NCI-H446 treated with DMSO at 0.1 percent for 48 hours (cell line): ENCODE measurements at places on chromosomes 4 and X.

DNA sequence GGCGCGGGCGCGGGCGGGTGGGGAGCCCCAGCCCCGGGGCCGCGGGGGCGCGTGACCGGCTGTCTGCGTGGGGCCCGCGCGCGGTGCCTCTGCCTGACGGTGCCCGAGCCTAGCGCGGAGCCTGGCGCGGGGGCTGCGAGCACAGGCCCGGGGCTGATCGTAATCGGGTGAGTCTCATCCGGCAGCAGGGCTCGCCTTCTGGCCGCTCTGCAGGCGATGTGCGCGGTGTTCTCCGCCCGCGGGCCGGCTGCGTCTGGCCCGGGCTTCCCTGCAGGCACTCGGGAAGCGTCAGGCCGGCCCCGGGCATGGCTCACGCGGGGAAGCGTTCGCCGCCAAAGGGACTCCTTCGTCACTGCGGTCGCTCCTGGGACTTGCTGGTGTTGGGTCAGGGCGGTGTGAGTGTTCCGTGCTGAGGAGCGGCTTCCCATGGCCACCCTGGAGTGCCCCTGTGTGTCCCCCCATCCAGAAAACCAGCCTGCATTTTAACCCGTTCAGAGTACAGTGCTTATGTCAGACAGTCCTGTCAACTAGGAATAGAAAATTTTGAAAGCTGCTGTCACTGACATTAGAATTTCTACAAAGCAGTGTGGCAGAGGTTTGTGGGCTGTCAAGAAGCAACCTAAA, 40.6 kb downstream of the FAM149A start:
- DNase-seq: no peak

GRCh38 chrX:151505796-151506195, 57.7 kb upstream of the PASD1 start:
- no peak for DNase-seq

DNA sequence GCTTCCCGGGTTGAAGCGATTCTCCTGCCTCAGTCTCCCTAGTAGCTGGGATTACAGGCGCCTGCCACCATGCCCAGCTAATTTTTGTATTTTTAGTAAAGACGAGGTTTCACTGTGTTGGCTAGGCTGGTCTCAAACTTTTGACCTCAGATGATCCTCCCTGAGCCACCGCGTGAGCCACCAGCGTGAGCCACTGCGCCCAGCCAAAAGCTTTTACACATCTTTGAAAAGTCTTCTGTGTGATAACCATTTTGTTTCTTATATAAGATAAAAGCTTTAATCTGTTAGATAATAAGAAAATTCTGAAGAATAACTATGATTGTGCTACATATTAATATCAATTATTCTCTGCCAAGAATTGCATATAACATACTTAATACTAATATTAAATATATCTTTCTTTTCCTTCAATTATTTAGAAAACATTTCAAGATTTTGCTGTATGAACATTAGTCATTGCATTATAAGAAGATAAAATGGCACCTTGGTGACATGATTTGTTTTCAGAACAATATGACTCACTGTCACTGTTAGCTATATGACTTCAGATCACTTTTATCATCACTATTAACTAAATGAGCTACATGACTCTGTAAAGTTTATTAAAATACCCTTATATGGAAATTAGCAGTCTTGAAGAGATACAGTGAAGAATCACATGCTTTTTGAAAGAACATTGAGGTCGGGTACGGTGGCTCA, 33.4 kb downstream of the RUFY3 start:
- DNase-seq: no peak

DNA sequence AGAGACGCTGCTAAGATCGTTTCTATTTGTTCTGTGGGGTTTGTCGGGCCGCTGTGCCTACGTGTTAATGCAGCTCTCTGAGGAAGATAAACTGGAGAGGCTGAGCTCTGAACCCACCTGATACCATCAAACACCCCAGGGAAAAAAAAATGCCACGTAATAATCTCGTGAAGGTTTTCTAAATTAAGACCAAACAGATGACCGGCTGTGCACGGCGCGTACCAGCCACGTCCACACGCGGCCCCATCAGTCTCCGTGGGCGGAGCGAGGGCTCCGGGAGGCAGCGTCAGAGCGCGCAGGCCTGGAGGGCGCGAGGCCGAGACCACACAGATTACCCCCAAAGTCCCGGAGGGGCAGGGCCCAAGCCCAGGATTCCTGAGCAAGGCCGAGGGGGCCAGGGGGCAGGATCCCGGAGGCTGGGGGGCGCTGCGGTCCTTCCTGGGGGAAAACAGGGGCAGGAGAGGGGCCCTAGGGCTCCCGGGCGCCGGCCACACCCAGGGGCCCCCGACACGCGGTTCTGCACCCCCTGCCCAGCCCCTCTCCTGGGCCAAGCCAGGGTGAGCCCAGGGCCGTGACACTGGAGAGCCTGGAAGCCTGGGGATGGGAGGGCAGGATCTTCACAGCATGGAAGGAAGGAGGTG, 91.9 kb downstream of the FAM53A start:
- DNase-seq: no peak

DNA sequence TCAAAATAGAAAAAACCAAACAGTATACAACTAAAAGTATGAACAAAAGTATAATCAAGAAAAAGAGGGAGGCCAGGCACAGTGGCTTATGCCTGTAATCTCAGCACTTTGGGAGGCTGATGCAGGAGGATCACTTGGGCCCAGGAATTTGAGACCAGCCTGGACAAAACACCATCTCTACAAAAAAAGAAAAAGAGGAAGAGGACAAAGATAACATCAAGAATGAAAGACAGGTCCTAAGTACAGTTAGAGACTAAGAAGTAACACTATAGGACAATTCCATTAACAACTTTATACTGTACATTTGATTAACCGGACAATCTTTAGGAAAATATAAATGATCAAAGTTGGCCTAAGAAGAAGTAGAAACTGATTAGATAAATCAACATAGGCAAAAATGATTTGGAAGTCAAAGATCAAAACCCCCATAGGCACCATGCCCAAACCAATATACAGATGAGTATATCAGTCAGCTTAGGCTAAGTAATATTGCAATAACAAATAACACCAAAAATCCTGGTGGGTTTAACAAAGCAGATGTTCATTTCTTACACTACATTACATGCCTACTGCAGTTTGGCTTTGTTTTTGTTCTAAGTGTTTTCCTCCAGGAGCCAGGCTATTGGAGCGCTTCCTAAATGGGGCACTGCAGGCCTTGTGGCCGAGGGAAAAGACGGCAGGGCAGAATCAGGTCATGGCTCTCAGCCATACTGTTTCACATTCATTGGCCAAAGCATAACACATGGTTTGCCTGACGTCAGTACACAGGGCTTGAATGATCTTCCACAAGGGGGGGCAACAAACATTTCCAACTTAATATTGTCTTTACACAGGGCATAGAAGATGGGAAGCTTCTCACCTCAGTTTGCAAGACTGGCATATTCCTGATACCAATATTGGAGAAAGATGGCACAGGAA, 42.2 kb upstream of the HGFAC start:
- no peak for DNase-seq

DNA sequence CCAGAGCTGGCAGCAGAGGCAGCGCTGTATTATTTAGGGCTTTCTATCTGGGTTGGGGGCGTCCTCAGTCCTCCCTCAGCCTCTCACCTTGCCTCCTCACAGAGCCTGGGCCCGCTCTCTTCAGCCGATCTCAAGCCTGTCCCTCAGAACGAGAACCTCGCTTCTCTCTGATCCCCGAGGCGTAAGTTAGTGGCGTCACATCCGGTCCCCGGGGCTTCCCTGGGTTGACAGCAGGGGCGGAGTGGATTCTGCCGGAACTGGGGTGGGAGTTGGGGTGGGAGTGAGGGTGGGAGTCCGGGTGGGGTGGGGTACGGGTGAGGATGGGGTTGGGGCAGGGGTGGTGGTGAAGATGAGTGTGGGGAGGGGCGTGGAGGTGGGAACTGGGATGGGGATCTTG, at the start of gene MAGEA10:
MAGEA10 (minus strand) TSS at position 190 of the 397 bp plus-strand sequence. CDS start 2,957 bp downstream, outside the sequence.
- DNase-seq: peak; percentile 50

DNA sequence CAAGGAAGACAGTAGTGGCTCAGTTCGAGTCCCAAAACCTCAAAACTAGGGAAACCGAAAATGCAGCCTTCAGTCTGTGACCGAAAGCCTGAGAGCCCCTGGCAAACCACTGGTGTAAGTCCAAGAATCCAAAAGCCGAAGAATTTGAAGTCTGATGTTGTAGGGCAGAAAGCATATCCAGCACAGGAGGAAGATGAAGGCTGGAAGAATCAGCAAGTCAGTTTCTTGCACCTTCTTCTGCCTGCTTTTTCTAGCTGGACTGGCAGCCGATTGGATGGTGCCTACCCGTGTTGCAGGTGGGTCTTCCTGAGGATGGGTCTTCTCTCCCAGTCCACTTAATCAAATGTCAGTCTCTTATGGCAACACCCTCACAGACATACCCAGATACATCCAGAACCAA, 95.0 kb downstream of the STK32B start:
- no peak for DNase-seq

- no peak for DNase-seq
These were observed 24.6 kb downstream of the NAP1L5 start for GRCh38 chr4:88672987-88673386.

GRCh38 chr4:74733756-74734155, 60.6 kb downstream of the BTC start:
- DNase-seq: no peak

DNA sequence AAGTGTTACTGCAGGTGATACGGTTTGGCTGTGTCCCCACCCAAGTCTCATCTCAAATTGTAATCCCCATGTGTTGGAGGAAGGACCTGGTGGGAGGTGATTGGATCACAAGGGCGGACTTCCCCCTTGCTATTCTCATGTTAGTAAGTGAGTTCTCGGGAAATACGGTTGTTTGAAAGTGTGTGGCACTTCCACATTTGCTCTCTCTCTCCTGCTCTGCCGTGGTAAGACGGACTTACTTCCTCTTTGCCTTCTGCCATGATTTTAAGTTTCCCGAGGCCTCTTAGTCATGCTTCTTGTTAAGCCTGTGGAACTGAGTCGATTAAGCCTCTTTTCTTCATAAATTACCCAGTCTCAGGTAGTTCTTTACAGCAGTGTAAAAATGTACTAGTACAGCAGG, 65.2 kb upstream of the SLC7A11 start:
- no peak for DNase-seq

- DNase-seq: no peak
These were observed 70.3 kb downstream of the SCD5 start for GRCh38 chr4:82728301-82728700.

DNA sequence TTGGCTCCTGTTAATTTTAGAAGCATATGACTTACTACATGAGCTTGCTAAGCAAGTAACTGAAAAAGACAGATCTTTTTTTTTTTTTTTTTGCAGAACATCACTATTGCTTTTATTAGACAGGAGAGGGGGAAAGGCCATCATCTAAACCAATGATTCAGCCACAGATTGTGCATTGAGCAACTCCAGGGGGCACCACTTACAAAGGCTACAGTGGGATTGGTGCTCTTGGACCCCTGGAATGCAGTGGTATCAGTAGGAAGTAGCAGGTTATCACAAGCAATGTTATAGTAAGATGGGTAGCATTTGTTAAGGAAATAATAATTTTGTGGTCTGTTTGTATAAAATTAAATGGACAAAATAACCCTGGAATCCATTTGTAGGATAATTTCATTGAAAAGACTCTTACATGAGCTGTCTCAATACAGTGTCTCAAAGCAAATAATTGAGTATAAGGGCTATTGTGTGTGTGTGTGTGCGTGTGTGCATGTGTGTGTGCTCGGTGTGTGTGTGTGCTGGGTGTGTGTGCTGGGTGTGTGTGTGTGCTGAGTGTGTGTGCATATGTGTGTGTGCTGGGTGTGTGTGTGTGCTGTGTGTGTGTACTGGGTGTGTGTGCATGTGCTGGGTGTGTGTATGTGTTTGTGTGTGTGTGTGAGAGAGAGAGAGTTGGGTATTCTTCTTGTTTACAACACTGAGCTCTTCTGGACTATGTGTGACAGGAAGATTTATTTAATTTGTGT, 296.3 kb downstream of the PCDH7 start:
- DNase-seq: no peak

GRCh38 chr4:80422727-80423404, 87.3 kb downstream of the CFAP299 start:
- no peak for DNase-seq

- no peak for DNase-seq
These were observed 80.8 kb upstream of the MAB21L2 start for GRCh38 chr4:150501009-150501727.

DNA sequence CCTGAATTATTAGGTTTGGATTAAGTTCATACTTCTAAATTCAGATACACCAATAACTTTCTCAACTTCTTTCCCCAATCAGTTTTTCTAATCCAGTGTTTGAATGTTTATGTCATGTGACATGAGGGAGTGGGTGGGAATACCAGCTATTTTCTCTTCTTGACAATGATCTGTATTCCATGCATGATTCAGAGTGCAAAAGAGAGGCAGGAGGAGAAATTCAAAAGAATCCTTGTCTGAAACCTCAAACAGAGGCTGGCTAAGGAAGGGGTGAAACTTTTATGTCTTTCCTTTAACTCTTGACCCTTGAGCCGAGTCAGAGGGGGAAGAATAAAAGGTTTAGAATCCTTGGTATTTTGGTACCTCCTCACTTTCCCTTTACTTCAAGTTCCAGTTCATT, 544.7 kb downstream of the SPRY1 start:
- no peak for DNase-seq

- DNase-seq: no peak
These were observed 606.4 kb upstream of the NR3C2 start for GRCh38 chr4:149048451-149049143.

DNA sequence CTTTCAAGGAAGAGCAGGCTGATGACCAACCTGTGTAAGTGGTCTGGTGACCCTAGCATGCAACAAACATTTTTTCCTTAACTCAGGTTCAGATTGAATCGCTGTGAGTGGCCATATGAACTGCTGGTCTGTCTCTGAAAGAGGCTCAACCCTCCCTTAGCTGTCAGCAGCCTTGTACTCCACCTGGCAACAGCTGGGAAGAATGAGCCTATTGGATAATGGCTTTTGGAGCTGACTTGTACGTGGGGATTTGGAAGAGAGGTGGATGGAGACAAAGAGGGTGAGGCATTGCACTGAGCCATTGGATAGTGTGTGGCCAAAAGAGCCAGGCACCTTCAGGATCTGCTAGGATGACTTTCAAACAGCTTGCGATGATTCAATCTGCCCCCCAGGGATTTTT, 35.7 kb upstream of the BMP15 start:
- no peak for DNase-seq

- DNase-seq: peak; percentile 8
These were observed 7.8 kb downstream of the SERTM2 start for GRCh38 chrX:111519215-111519614.

GRCh38 chrX:107565931-107566603, 62.2 kb upstream of the PRPS1 start:
- peak; percentile 49 for DNase-seq

DNA sequence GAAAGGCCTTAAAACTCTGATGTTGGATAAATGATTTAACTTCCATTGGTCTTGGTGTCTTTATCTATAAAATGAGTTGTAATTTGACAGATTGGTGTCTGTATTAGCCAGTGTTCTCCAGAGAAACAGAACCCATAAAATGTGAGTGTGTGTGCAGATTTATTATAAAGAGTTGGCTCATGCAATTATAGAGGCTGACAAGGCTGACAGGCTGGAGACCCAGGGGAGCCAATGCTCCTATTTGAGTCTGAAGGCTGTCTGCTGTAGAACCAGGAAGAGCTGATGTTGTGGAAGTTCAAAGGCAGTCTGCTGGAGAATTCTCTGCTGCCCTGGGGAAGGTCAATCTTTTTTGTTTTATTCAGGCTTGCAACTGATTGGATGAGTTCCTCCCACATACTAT, 131.7 kb downstream of the SLC4A4 start:
- no peak for DNase-seq

GRCh38 chr4:145102619-145103018, 4.5 kb downstream of the ABCE1 start:
- no peak for DNase-seq

GRCh38 chr4:75715105-75715799, 9.1 kb upstream of the USO1 start:
- DNase-seq: no peak
